NCI-H2081 treated with DMSO at 0.1 percent for 48 hours (cell line): ENCODE measurements at places on chromosomes 1 and 21.

GRCh38 chr1:23152966-23153684 is 15.5 kb downstream of the LUZP1 start:
- DNase-seq: no peak

- DNase-seq: no peak
Observed at GRCh38 chr1:152801333-152801732, 4.8 kb downstream of the LCE1D start.

DNA sequence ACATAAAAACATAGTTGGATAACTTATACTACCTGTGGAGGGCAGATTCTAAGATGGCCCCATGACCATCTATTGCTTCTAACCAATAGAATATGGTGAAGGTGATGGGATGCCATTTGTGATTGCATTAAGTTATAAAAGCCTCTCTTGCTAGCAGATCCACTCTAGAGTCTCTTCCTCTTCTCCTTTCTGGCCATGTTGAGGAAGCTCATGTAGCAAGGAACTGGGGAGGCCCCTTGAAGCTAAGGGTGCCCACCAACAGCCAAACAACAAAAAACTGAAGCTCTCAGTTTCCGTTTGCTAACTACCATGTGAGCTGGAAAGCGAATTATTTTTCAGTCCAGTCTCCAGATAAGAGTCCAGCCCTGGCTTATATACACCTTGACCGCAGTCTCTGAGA is 16.0 kb upstream of the AGO1 start:
- DNase-seq: no peak

DNA sequence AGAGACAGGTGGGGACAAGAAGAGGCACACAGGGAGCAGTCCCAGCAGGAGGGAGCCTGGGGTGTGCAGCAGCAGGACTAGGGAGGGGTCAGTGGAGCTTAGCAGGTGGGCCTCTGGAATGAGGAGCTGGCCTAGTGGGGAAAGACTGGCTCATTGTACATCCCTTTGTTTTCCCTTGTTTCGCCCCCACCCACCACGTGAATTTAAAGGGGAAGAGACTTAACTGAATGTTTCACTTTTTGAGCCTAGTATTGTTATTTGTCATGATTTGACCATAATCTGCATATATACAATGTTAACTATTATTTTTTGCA is 181.7 kb downstream of the DHRS3 start:
- DNase-seq: no peak

DNA sequence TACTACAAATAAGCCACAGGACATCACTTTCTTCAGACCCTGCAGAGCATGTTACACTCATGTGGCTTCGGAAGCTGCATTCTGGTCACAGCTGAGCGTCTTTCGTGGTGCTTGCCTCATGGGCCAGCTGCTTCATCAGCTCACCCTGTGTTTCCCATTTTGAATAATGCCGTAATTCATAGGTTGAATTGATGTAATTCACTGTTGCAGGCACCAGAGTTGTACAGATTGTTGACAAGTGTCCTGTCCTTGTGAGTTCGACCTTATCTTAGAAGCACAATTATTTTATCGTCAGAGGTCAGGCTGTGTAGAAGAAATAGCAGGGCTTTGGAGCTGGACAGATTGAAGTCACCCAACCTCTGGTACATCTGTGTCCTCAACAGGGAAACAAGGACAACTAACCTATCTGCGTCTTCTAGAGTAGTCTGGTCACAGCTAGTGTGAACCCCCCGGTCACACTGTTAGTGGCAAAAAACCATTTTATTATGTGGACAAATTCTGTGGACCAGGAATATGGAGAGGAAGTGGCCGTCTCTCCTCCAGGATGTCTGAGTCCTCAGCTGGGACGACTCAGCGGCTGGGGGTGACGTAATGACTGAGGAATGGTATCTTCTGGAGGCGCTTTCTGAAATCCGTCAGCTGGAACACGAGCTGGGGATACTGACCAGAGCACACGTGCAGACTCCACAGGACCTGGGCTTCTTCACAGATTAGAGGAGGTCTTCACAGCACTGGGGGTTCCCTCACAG is 17.8 kb downstream of the PKNOX1 start:
- no peak for DNase-seq

GRCh38 chr1:212247179-212247721 is 38.0 kb upstream of the PPP2R5A start:
- no peak for DNase-seq

DNA sequence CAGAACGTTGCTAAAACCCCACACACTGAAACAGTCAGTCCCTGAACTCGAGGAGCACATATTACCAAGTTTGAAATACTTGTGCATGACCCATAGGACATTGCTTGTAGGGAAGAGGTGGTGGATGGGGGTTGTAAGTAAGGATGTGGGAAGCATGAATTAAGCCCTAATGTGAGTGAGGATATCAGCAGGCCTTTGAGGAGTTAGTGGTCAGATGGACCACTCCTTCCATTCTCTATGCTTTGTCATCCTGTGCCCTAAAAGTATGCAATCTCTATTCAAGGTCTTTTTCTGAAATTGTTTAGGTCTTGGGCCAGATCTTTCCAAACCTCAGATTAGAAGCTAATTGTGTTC is 70.9 kb upstream of the SAMSN1 start:
- no peak for DNase-seq

DNA sequence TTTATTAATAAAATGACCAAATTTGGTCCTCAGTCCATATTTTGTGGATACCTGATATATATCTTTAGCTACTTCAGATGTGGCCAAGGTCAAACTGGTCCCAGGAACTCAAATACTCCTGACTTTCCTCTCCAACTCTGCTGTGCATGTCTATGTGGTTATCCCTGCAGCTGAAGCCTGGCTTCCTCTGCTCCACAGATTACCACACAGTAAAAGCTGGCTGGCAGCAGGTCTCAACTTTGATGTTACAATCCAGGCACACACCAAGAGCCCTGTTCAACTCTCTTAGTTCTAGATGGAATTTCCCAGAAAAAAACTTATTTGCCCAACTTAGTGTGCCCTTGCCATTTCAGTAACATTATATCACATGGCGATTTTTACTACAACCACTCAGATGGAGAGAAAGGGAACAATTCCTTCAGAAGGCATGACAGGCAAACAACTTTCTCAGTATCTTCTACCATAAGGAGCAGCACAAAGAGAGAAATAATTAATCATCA is 479.5 kb downstream of the PLPP3 start:
- no peak for DNase-seq

DNA sequence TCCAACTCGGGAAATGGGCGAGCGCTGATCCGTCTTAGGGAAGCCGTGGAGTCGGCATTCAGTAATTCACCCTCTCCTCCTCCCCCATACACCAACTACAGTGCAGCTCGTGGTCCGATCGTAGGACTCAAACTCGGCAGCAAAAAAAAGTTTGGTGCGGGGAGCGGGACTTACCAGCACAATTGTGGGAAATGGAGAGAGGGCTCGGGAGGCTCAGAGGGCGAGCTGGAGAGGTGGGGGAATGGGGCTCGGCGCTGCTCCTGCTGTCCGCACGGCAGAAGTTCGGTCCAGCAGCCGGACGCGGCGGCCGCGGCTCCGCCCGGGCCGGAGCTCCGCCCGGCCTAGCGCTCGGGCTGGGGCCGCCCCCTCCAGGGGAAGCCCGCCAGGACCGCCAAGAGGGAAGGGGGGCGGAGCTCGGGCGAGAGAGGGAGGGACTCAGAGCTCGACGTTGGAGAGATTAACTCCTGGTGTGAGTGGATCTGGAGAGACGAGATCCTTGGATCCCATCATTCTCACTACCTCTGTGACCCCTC is 676 bp upstream of the PIAS3 start:
- peak; percentile 49 for DNase-seq

DNA sequence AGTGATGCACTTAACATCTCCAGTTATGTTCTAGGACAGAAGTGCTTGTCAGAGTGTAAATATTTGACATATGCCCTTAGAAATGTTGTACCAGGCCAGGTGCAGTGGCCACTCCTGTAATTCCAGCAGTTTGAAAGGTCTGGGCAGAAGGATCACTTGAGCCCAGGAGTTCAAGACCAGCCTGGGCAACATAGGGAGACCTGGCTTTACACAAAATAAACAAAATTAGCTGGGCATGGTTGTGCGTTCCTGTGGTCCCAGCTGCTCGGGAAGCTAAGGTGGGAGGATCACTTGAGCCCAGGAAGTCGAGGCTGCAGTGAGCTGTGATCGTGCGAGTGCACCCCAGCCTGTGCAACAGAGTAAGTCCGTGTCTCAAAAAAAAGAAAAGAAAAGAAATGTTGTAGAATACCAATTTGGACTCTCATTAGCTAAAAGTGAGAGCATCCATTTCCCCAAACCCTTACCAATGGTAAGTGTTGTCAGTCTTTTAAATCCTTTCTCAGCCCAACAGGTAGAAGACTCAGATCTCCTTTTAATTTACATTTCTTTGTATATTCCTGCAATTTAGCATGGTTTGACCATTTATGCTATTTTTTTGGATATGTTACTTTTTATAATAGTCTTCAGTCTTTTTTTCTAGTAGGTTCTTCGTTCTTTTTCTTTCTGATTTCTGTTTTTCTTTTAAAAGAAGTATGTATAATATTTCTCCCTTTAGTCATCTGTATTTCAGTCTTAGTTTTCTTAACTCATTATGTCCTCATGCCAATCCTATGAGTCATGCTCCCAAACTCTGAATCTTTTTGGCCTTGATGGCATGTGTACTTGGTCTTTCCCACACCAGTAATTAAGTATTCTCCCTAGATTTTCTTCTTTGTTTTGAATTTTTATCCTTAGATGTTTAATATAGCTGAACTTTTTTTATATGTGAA is 74.4 kb downstream of the CAMTA1 start:
- DNase-seq: no peak

DNA sequence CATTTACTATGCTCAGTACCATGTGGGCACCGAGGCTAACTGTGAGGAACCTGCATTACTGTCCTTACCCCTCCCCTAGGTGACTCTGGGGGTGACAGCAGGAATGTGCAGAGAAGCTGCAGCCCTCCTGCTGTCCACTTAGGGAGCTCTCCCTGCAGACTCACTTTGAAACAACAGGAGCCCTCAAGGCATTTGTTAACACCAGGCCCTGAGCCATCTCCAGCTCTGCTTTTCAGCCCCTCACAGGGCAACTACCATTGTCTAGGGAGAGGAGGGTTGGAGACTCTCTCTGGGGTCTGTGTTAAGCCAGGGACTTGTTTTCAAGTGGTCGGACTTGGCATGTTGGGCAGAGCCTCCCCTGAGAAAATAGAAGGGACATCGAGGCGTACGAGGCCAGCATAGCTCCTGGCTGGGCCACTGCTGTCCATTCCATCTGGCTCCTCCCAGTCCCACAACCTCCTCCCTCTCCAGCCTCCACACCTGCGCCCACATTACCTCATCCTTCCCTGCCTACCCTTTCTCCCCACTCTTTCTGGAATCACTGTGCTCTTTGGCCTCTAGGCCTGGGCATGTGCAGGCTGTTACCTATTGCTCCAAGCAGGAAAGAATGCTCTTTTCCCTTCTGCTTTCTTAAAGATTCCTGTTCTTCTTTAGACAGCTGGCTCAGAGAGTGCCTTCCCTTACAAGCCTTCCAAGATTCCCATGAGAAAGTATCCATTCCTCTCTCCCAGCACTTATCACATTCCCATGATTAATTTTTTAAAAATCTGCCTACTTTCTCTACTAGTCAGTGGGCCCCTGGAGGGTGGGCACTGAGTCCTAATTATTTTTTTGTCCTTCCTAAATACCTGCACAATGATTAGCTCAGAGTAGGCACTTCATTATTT is 102.7 kb upstream of the GCLM start:
- DNase-seq: no peak

- DNase-seq: no peak
Observed at GRCh38 chr1:54547601-54548388, at the start of gene ACOT11. ACOT11 (plus strand) TSS chr1:54548228; CDS start chr1:54548310, 82 bp downstream.

GRCh38 chr1:219871427-219872057 is 56.8 kb downstream of the SLC30A10 start:
- no peak for DNase-seq

DNA sequence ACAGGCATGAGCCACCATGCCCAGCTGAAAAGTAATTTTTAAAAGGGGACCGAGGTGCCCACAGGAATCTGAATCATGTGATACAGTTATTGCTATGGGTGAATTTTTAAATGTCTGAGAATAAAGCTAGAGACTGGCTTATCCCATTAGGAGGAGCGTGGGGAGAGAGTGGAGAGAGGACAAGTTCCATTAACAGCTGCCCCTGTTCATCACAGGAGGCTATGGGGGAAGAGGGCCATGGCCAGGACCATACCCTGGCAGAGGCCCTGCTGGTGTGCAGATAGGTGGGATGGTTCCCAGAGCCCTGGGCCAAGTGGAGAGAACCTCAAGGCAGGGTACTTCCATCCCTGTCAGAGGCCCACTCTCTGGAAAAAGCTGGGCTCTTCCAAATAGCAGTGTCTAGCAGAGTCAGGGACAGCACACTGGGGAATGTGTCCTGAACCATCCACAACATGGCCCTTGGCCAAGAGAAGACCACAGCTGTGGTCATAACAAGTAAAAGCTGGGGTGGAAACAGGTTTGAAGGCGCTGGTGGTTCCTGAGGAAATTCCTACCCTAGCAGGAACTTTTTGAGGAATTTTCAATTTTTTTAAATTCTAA is 13.7 kb upstream of the ZNF691 start:
- DNase-seq: no peak

GRCh38 chr1:221411283-221411682 is 330.6 kb downstream of the DUSP10 start:
- no peak for DNase-seq

GRCh38 chr1:110308247-110308646 is 30.9 kb upstream of the RBM15 start:
- DNase-seq: no peak

GRCh38 chr1:224704107-224704735 is 88.1 kb downstream of the CNIH3 start:
- DNase-seq: no peak

DNA sequence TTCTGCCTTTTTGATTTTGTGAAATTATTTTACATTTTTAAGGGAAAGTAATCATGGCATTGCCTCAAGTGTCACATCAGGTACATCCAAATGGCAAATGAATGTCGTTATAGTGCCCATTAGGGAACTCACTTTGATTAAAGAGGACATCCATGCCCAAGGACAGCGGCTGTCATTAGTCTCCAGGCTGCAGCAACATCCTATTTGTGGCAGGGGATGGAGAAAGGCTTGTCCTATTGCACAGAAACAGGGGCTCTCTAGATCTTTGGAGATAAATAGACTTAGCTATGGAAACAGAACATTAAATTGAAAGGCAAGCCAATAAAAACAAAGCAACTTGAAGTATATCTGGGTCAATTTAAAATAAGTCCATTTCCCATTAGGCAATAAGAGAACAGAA is 439.3 kb downstream of the NEGR1 start:
- no peak for DNase-seq
